Stimulated activated CD4-positive, alpha-beta T cell treated with anti-CD3 and anti-CD28 coated beads, TNF-alpha, amount 100 ng/mL, for 4 hours (primary cell): ENCODE measurements at places on chromosomes 5 and 9.

GRCh38 chr5:72268753-72269410 is 51.2 kb downstream of the MRPS27 start:
- DNase-seq: peak; percentile 4

DNA sequence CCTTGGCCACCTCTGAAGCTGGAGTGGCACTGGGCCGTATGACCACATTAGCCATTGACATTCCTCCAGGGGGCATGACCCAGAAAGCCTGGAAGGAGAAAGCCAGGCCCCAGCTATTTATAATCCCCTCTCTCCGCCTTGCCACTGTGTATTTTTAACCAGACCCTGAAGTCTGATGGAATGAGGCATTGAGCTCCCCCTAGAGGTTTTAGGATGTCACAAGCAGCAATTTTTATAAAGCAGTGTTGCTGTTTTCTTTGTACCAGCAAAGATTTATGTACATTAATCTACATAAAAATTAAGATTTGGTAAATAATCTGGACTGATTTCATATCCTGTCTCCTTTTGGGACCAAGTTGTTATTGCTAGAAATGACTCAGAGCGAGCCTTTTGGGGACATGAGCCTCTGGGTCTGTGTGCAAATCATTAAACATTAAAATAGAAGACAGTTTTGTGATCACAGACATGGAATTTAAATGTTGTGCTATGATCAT is 127.1 kb downstream of the TRIO start:
- DNase-seq: no peak

GRCh38 chr5:154118893-154119336 is 71.6 kb upstream of the GALNT10 start:
- no peak for DNase-seq

- DNase-seq: no peak
Measured at GRCh38 chr5:112014783-112015395, 257.9 kb upstream of the NREP start.

DNA sequence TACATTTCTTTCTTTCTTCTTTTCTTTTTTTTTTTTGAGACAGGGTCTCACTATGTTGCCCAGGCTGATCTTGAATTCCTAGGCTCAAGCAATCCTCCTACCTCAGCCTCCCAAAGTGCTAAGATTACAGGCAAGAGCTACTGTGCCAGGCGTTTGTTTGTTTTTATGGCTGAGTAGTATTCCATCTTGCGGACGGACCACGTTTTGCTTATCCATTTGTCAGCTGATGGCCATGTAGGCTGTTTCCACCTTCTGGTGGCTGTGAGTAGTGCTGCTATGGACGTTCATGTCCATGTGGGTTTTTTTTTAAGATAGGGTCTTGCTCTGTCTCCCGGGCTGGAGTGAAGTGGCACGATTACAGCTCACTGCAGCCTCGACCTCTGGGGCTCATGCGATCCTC is 2.5 kb downstream of the DOK3 start:
- no peak for DNase-seq

DNA sequence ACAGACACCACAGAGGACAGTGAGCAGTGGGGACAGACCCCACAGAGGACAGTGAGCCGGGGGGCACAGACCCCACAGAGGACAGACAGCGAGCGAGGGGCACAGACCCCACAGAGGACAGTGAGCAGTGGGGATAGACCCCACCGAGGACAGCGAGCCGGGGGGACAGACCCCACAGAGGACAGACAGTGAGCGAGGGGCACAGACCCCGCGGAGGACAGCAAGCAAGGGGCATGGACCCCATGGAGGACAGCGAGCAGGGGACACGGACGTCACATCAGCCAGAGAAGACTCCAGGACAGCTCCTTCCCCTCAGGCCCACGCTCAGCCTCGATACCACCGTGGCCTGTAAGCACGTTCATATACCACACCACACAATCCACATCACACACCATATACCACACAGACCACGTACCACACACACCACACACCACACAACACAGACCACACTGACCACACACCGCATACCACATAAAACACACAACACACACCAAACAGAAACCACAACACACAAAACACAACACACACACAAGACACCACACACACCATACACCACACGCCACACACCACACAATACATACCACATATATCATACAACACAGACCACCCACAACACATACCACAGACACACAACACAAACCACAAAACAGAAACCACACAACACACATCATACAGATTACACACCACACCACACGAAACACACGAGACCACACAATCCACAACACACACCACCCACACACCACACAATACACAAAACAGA is 5.2 kb upstream of the ZDHHC11 start:
- no peak for DNase-seq

DNA sequence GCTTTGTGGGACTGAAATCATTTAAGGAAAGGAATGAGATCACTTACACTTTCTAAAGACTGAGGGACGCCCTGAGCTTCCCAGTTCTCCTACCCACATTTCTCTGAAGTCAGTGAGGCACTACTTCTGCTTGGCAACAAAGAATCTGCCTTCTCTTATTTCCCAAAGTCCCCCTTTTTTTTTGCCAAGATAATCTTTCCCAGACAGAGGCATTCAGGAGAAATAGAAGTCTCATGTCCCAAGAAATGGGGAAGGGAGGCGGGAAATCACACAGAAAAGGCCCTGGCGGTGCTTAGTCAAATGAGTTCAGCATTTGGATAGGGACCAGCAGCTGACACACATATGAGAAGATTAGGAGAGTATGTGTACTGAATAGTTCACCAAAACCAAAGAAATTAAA is 159.7 kb downstream of the MUSK start:
- DNase-seq: no peak

GRCh38 chr5:43294226-43294625 is 19.0 kb downstream of the HMGCS1 start:
- no peak for DNase-seq

GRCh38 chr9:33659921-33660320 is 135.4 kb upstream of the PRSS3 start:
- DNase-seq: no peak

- no peak for DNase-seq
Measured at GRCh38 chr9:135704483-135704882, 2.5 kb downstream of the KCNT1 start.

GRCh38 chr9:105959531-105959930 is 265.2 kb downstream of the TMEM38B start:
- DNase-seq: no peak

DNA sequence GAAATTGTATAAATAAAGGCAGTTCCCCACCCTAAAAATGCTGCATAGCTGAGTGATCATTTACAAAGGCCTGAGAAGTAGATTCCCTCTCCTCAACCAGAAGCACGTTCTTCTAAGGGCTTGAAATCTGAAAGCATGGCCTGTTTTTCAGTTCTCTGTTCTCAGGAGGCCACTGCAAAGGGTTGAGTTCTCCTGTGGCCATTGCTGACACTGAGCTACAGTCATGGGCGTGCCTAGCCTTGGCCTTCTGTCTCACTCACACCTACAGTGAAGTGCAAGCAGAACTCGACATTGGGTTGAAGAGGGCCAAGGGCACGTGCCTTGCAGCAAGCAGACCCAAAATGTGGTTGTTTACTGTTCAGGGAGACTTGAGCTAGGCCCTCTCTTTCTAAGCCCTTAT is 276.6 kb upstream of the VLDLR start:
- no peak for DNase-seq

DNA sequence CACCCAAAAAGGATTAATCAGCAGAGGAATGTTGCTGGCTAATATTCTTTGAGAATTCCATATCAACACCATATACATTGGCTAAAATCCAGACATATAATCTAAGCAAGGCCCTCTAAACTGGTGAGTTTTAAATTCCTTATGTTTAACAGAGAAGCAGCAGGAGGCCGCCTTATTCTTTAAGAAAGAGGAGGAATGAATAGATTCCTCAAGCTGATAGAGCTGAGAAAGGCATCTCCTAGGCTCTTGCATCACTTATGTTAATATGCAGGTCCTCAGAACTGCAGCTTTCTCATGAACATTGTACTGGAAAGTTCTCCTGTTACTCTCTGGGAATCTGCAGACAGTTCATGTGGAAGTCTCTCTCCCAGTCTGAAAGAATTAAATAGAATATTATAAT is 20.1 kb upstream of the SMARCA2 start:
- no peak for DNase-seq
